ENCODE measurements at places on chromosomes 3 and 15. TPM values are rescaled to one million over a fixed set of nuclear protein-coding genes. Genes with fewer than 3 reads are reported as not detected.

APH1B gene
- total RNA-seq = 15.1 TPM

GOLGB1 gene
- 20.4 TPM for total RNA-seq

ACTC1 gene
- 1,126 TPM for total RNA-seq

ZNF80 gene
- total RNA-seq = not detected

MINAR1 gene
- 1.6 TPM for total RNA-seq

MED12L gene
- 8.9 TPM for total RNA-seq

TRH gene
- total RNA-seq = 0.52 TPM

RTP4 gene
- 1.0 TPM for total RNA-seq

Measured in skeletal muscle tissue (tissue), 5 donors.